ENCODE measurements at places on chromosomes 1 and 21.

DNA sequence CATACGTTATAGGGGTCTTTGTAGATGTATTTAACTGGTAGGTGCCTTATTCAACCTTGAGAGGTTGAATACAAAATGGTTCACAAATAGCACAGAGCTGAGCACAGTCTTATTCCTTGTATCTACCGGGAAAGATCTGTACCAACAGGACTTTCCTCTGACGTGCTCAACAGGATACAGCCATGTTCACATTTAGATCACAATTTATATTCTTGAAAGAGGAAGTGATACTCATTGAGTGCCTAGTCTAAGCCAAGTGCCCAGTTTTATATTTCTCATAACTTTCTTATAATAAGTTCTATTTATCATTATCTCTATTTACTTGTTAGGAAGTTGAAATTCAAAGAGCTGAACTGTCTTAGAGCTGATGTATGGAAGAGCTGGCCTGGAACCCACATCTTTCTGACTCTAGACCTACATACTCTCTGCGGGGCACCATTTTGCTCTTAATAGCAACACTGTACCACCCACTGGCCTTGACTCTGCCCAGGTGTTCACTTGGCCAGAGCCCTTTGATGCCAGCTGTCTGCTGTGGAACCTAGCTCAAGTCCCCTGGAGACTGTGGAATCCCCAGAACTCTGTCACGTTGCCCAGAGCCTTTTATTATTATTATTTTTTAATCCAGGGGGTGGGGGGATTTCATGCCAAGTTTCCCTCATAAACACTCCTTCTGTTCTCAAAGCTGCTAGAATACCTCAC is 156.2 kb downstream of the TPR start:
- DNase-seq = no peak

GRCh38 chr21:40255518-40256444 is 388.5 kb downstream of the PCP4 start:
- DNase-seq = no peak

GRCh38 chr1:20423169-20423795 is 62.7 kb downstream of the CAMK2N1 start:
- no peak for DNase-seq

DNA sequence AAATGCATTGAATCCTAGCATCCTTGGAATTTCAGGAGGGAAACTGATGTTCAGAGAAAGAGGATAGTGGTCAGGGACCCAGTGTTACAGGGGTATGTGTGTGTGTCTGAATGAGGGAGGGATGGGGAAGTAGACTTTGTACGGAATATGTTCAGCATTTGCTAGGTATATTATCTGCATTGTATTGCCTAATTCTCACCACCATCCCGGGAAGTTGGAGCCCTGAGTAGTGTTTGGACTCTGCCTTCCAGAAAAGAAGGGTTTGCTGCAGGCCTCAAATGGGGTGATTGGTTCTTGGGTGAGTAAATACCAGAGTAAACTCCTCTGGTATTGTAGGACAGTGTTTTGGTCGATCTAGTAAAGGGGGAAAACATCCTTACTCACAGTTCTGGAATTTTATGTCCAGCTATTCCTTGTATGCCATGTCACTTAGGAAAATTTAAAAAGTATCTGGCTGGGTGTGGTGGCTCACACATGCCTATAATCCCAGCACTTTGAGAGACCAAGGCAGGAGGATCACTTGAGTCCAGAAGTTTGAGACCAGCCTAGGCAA is 7.1 kb upstream of the ZNF496 start:
- DNase-seq = no peak

DNA sequence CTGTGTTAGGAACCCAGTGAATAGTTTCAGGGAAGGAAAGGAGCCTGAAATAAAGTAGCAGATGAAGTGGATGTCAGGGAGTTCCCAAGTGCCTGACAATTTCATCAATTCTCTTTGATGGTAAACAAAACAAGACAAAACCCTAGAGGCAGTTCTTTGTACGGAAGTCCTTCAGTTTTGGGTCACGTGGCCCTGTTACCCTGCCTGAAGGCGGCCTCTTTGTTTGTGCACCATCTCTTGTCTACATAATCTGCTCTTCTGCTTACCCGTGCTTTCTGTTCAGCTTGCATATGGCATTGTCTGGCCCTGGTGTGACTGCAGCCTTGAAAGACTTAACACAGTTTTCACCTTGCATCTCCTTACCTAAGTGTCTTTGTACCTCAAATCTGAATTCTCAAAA is 166.7 kb upstream of the DUSP10 start:
- DNase-seq = no peak

DNA sequence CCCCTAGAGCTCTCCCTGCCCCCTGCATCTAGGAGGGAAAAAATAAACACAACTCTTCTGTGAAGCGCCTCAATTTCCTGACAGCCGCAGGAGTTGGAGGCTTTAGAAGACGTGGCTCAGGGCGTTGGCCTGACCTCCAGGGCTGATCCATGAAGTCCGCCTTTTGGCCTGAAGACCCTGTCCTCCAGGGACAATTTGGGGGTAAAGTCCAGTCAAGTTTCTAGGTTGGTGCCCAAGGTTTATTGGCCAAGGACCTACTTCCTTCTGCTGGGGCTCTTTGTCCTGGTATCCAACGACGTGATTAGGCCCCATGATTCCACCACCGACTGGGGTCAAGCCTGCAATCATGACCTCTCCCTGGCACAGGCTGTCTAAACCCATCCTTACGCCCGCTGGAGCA is 54.9 kb downstream of the PTPRF start:
- DNase-seq = no peak
